H1 (cell line): ENCODE measurements at places on chromosomes 13 and 19. TPM values are rescaled to one million over a fixed set of nuclear protein-coding genes. Genes with fewer than 3 reads are reported as not detected.

DNA sequence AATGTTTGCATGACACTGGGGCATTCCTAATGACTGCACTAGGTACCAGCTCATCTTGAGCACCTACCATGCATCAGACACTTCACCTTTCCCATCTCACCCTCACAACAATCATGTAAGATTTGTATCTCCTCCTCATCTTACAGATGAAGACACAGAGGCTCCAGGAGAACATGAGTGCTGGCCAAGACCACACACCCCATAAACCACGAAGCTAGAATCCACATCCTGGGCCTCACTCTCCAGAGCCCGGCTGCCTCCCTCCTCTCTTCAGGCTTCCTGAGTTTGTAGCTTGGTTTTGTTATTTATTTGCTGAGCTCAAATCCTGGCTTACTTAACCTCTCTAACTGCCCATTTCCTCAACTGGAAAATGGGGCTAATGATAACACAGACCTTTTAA lies 25.9 kb downstream of the FAM216B start:
- no peak overlapping the region for H3K27ac ChIP-seq
- H3K4me1 ChIP-seq = 0 out of 2 replicates have a peak, but pooled peaks cover 2% of the 10 kb centered on the region
- DNase-seq = no peak
- no peaks in the 10 kb centered on the region for H3K27me3 ChIP-seq
- no peaks in the 10 kb centered on the region for H3K36me3 ChIP-seq

DNA sequence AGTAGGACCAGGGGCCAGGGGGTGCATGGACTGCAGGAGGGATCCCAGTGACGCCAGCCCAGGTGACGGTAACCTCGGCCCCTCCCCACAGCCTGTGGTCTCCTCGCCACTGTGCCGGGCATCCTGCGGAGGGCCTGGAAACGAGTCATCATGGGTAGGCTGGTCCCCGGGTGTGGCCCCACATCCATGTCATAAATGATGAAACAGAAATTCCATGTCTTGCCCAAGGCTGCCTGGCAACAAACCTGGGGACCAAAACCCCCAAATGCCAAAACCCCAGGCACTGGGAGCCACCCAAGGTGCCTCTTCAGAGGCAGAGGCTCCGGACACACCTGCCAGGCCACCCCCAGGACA lies 20.9 kb downstream of the MAP2K2 start:
- peaks cover 24% of the 10 kb centered on the region for H3K36me3 ChIP-seq
- H3K27ac ChIP-seq = no peak overlapping the region
- no peaks in the 10 kb centered on the region for H3K27me3 ChIP-seq
- H3K4me1 ChIP-seq = no peaks in the 10 kb centered on the region
- no peak overlapping the region for H3K4me3 ChIP-seq

GRCh38 chr13:99270518-99270917 lies 12.3 kb upstream of the GPR18 start:
- H3K27ac ChIP-seq = no peak overlapping the region
- no peaks in the 10 kb centered on the region for H3K27me3 ChIP-seq
- no peak overlapping the region for H3K4me3 ChIP-seq
- 0 out of 2 replicates have a peak, but pooled peaks cover 3% of the 10 kb centered on the region for H3K36me3 ChIP-seq
- H3K4me1 ChIP-seq = no peaks in the 10 kb centered on the region

ABCA7 gene
- total RNA-seq = 25.6 and 29.7 TPM in 2 replicates

- no peaks in the 10 kb centered on the region; the same call in 1 of the 2 replicates for H3K27me3 ChIP-seq
- H3K36me3 ChIP-seq = no peaks in the 10 kb centered on the region
- H3K4me1 ChIP-seq = peaks cover 7% of the 10 kb centered on the region
- no peak overlapping the region for H3K27ac ChIP-seq
- peak; percentile 61 for DNase-seq
These were observed 3.0 kb upstream of the COX6B1 start for GRCh38 chr19:35644987-35645679.
